ENCODE measurements at places on chromosomes 7 and 10.

- H3K4me3 ChIP-seq, result no peak overlapping the region
- no peaks in the 10 kb centered on the region for H3K4me1 ChIP-seq
- no peak overlapping the region for H3K27ac ChIP-seq
- no peaks in the 10 kb centered on the region for H3K36me3 ChIP-seq
Observed at GRCh38 chr7:8119262-8119661, 142.7 kb downstream of the ICA1 start.

DNA sequence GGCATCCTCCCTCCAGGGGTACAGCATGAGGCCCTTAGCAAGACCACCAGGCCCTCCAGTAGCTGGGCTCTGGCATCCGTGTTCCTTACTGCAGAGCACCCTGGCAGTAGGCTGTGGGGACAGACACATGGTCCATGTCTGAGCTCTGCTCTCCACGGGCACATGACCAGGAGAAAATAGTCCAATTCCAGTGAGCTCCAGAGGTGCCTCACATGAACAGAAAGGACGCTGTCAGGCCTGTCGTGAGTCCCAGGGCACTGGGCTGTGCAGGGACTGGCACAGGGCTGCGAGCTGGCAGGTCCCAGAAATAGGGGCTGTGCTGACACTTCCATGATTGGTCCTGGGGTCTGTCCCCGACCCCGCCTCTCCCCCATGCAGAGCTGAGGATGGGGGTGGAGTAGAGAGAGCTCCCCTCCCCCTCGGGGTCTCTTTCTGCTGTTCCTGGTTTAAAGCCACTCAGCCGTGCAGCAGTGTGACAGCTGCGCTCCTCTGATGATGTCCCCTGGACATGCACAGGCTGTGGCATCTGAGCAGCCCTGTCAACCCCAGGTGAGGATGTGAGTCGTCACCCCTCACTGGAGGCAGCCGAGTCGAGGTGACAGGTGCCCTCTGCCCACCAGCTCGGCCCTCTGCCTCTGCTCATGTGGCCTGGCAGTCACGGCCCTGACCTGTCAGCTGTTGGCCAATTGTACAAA lies 25.2 kb upstream of the ZNF488 start:
- no peak overlapping the region for H3K4me3 ChIP-seq
- no peak for DNase-seq
- no peaks in the 10 kb centered on the region for H3K36me3 ChIP-seq
- H3K27ac ChIP-seq, result no peak overlapping the region

GRCh38 chr10:60413306-60414012 lies 23.8 kb upstream of the ANK3 start:
- no peak for DNase-seq
- no peak overlapping the region for H3K27ac ChIP-seq
- no peak overlapping the region for H3K4me3 ChIP-seq

GRCh38 chr7:142809671-142810070 lies 38.9 kb downstream of the PRSS2 start:
- H3K27ac ChIP-seq, result no peak overlapping the region
- no peaks in the 10 kb centered on the region for H3K36me3 ChIP-seq
- H3K4me3 ChIP-seq, result no peak overlapping the region
- no peak for DNase-seq
- no peaks in the 10 kb centered on the region for H3K4me1 ChIP-seq

GRCh38 chr7:146826329-146826728 lies 709.7 kb downstream of the CNTNAP2 start:
- no peaks in the 10 kb centered on the region for H3K36me3 ChIP-seq
- no peak for DNase-seq
- H3K27ac ChIP-seq, result no peak overlapping the region
- H3K4me3 ChIP-seq, result no peak overlapping the region

- no peaks in the 10 kb centered on the region for H3K36me3 ChIP-seq
- DNase-seq, result peak; percentile 97
- H3K4me1 ChIP-seq, result peaks cover 11% of the 10 kb centered on the region
- H3K27me3 ChIP-seq, result no peaks in the 10 kb centered on the region
- peak overlapping the region; percentile 69 for H3K27ac ChIP-seq
- H3K4me3 ChIP-seq, result no peak overlapping the region
Observed at GRCh38 chr7:7438851-7439250, 96.8 kb downstream of the COL28A1 start.

Measured in fibroblast of lung (primary cell).